Right kidney (tissue), 9 donors: ENCODE measurements at places on chromosomes 13 and 19.

DNA sequence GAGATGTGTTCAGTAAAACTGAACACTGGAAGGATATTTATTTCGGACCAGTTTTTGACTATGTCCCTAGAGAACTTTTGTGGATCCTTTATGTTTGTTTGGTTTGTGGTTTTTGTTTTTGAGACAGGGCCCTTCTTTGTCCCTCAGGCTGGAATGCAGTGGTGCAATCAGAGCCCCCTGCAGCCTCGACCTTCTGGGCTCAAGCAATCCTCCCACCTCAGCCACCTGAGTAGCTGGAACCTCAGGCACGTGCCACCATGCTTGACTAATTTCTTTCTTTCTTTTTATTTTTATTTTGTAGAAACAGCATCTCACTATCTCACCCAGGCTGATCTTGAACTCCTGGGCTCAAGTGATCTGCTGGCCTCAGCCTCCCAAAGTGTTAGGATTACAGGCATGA lies 955 bp upstream of the ZNF709 start:
- no peak for DNase-seq

DNA sequence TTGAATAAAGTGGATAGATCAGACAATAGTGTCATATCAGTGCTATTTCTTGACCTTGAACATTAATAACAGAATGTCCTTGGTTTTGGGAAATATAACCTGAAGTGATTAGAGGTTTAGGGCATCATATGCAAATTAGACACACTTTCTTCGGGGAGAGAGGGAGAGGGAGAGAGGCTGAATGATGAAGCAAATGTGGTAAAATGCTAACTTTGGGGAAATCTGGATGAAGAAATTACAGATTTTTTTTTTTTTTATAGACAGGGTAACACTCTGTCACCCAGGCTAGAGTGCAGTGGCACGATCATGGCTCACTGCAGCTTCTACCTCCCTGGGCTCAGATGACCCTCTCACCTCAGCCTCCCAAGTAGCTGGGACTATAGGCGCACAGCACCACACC lies 3.9 kb upstream of the NCR1 start:
- no peak for DNase-seq

- no peak for DNase-seq
These were observed 13.1 kb downstream of the ERICH6B start for GRCh38 chr13:45602183-45603170.

DNA sequence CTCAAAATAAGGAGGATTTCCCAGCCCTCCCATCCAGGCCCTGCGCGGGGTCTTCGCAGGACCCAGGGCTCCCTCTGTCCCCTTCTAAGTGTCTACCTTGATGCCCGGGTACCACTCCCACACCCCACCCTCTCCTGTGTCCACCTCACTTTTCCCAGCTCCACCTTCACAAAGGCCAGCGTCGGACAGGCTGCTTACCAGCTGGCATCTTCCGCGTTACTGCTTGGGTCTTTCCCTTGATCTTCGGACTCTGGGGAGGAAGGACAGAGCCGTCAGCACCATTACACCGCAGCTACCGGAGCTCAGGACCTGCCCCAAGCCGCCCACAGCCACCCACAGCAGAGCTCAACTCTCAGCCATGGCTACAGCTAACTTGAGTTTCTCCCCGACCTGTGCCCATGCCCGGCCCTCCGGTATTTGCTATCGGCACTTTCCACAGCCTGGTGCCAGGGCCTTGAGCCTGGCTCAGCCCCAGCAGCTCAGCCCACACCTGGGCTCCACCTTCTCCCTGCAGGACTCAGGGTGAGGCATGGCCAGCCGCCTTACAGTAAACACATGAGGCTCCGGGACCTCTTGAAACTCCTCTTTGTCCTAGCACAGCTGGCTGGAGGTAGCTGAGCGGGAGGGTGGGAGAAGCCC lies 3.8 kb downstream of the C13orf46 start:
- DNase-seq: no peak

DNA sequence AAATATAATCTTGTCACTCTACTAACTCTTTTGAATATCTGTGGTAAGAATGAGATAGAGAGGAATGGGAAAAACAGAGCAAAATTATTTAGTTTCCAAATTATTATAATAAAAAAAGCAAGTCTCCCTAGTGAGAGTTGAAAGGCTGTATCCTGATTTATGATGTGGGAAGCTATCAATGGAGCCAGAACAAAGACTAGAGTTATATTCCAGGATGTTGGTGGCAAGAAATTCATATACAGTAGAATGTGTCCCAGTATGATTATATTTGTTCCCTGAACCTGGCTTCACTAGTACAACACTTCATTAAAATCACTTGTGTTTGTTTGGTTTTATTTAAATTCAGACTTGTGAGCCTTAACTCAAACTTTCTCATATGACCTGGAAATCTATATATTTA lies 630.3 kb downstream of the GPC5 start:
- DNase-seq: no peak

- DNase-seq: no peak
These were observed 6.7 kb downstream of the KCNJ14 start for GRCh38 chr19:48461982-48462655.

DNA sequence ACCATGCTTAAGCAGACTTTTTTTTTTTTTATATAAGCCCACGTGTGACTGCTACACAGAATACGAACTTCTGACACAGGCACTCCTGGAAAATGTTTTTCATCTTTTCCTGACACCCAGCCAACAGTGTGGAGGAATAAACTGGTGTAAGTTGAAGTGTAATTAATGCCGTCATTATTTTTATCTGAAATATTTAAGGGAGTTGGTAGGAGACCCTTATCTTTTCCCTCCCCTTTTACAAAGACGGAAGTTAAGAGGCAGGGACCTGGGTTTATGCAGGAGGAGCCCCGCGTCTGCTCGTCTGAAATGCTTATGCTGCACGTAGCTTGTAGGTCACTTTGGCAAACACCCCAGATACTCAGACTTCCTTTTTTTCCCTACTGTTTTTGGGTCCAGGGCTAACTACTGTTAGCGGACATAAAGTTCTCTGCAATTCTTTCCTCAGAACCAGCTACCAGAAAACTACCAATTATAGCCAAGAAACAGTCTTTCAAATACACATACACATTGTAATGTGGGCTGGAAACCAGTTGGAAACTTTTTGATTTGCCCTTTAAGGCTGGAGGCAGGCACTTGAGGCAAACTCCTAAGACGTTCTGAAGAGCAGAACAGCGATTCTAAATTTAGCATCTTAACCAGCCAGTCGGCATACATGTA lies 50.8 kb downstream of the EFNB2 start:
- DNase-seq: no peak

DNA sequence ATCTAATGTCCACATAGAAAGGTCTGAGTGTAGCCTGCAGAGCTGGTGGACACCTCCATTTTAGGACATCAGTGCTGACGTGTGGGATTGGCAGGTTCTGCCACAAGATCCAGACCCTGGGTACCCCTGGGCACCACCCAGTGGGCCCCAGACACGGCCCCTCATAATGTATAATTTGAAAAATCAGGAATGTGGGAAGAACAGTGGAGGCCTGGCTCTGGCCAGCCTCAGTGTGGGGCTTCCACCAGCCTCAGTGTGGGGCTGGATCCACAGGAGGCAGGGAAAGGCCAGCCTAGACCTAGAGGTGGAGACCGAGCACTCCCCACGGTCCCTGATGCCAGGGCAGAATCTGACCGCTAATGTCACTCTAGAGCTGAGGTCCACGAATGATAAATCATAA lies 150.7 kb upstream of the SOX1 start:
- DNase-seq: no peak

DNA sequence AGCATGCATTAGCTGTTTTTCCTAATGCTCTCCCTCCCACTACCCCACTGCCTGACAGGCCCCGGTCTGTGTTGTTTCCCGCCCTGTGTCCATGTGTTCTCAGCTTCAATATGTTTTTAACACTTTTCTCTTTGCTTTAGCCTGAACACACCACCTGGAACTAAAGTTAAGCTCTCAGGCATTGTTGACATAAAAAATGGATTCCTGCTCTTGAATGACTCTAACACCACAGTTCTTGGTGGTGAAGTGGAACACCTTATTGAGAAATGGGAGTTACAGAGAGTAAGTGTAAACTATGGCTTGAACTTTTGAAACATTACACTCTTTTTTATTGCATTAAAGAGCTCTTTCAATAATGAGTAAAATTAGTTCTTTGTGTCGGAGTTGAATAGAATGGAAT lies 70.1 kb downstream of the TDRD3 start:
- no peak for DNase-seq

- DNase-seq: peak; percentile 67
These were observed 5.3 kb upstream of the HCN2 start for GRCh38 chr19:584240-585001.

DNA sequence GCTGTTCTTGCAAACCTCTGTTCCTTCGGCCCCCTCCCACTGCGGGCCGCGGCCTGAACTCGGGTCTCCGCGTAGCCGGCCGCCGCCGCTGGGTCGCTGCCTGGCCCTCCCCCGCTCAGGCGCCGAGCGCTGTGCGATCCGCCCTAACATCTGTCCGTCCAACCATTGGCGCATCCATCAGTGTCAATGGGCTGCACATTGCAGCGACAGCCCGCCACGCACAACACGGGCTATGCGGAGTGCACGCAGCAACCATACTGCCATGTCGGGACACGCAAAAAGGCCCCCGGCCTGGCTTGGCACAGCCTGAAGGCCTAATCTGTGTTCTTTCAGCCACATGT lies 2.6 kb upstream of the TSHZ3 start:
- DNase-seq: no peak

DNA sequence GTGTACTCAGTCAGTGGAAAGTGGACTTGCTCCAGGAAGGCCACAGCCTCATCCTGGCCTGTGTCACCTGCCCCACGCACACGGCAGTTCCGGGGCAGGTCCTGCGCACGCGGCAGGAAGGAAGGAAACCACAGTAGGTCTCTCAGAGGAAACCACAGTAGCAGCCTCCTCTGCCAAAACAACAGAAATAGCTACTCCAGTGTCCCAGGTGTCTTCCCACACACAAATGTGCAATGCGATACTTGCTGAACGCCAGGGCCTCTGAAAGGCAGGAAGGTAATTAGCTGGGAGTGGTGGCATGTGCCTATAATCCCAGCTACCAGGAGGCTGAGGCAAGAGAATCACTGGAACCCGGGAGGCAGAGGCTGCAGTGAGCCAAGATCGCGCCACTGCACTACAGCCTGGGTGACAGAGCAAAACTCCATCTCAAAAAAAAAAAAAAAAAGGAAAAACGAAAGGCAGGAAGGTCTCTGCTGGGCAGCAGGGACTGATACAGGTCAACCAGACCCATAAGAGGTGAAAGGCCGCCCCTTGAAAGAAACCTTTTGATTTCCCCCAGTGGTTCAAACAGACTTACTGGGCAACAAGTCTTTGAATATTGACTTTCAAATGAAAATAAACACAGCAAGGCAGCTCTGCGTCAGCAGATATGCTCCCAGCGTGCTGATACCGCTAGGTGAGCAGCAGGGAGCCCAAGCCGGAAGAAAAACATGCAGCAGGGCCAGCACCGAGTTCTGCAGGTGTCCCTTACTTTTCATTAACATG lies 49.5 kb downstream of the CRYL1 start:
- no peak for DNase-seq

DNA sequence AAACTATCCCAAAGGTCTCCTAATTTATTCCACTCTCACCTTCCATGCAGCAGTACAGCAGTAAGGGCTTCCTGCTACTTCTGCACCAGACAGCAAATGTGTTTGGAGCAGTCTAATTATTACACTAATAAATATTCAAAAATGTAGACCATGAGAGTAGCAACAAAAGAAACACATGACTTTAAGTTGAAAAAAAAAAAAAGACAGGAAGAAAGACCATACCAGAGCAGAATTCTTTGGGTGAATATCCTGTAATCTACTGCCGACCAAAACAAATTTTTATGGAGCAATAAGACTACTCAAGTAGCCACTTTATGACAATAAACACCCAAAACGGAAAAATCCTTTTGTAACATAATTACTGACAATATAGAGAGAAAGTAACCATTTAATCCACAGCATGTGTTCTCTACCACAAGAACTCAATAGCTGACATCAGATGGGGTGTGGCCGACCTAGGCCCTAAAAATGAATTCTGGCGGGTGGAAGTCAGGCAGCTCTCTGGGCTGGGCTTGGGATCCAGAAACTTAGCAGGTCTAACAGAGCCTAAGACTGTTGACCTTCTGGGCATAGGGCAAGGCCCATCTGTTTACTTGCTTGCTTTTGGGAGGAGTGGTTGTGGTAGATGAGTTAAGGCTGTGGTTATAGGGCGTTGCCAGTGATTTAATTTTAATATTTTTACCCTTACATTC lies 4.6 kb downstream of the KLF12 start:
- no peak for DNase-seq

DNA sequence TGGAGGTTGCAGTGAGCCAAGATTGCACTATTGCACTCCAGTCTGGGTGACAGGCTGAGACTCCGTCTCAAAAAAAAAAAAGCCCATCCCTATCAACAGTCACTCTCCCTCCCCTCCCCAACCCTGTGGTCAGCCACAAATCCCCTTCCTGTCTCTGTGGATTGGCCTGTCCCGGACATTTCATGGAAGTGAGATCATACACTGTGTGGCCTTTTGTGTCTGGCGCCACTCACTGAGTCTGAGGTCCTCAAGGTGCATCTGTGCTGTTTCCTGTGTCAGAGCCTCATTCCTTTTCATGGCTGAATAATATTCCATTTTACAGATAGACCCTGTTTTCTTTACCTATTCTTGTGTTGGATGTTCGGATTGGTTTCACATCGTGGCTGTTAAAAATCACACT lies 149.5 kb downstream of the PTPRS start:
- no peak for DNase-seq

- DNase-seq: no peak
These were observed 8.4 kb downstream of the PPP1R14A start for GRCh38 chr19:38247734-38248268.

DNA sequence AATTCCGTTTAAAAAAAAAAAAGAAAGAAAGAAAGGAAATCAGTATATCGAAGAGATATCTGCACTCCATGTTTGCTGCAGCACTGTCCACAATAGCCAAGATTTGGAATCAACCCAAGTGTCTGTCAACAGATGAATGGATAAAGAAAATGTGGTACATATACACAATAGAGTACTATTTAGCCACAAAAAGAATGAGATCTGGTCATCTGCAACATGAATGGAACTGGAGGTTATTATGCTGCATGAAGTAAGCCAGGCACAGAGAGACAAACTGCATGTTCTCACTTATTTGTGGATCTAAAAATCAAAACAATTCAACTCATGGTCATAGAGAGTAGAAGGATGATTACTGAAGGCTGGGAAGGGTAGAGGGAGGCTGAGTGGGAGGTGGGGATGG lies 16.3 kb downstream of the ZNF565 start:
- DNase-seq: no peak
